ENCODE measurements at places on chromosomes 4 and X. TPM values are rescaled to one million over a fixed set of nuclear protein-coding genes. Genes with fewer than 3 reads are reported as not detected.

GRCh38 chr4:159019356-159019755 is 83.5 kb upstream of the RAPGEF2 start:
- DNase-seq, result no peak

- DNase-seq, result no peak
Measured at GRCh38 chrX:70498129-70498528, 53.5 kb downstream of the DLG3 start.

- no peak for DNase-seq
Measured at GRCh38 chr4:101345271-101345595, 2.1 kb downstream of the PPP3CA start.

GRCh38 chr4:100708776-100709175 is 191.0 kb upstream of the EMCN start:
- DNase-seq, result no peak

DNA sequence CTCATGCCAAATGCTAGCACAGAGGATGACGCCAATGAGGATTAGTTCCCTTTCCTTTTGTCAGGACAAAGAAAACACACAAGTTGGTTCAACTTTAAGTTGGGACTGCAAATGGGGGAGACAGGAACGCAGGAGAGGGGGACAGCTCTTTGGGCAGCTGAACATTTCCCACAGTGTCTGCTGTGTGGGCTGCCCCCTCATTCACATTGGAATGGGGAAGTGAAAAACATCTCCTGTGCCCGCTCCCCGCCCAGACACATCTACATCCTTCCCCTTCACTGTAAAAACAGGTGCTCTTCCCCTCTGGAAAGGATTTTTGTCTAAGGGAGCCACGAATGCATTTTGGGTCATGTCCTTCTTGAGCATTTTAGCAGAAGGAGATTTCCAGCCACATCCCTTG is 44.5 kb upstream of the TBC1D9 start:
- no peak for DNase-seq

DNA sequence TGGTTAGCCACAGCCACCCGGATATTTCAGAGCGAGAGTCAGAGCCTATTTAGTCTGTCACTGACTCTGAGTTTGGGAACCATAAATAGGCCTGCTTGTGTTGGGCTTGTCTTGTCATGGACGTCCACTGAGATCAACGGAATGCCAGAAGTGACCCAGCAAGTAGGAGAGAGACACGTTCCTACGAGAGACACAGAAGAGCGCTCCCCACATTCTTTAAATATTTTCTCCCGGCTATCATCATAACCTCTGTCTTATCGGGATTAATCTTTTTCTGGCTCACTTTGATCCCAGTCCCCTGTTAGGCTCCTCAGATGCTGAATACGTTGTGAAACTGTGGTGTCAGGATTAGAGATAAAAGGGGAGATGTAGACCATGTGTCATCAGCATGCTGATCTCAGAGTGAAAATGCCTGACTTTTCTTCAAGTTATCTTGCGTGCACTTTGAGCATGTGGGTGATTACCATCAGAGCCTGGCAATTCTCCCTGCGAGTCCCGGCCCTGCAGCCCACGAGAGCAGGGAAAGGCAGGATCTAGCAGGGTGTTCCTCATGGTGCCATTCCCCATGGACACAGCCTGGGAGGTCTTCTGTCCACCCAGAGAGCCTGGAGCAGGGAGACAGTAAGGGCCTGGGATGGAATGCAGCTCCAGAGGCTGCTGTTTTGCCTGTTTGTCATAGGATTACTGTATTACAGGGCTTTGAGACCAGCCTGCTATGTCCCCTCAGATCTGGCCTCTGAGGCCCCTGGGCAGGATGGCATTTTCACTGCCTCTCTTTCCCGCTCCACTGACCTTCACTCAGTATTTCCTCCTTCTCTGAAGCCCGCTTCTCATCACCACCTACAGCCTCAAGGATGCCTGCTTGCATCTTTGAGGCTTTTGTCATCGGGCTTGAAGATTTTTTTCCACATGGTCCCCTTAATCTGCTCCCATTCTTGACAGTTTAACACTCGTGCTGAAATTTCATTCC is 2.8 kb upstream of the TENM3 start:
- no peak for DNase-seq

LONRF3 gene
- 4.1 TPM for total RNA-seq

DNA sequence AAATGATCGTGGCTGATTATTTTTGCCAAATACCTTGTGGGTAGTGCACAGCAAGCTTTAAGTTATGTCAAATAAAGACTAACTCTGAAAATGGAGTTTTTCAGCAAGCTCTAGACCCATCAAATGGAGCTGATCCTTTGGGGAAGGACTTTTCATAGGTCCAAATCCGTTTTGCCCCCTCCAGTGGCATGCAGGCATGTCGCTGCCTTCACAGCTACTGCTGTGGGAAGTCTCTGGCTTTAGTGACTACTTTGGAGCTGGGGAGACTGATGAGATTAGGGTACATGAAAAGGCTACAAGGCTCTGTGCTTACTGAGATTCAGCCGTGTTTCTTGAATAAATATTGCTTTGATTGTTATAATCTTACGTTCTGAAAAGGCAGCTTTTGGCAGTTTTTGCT is 106.6 kb upstream of the HS3ST1 start:
- DNase-seq, result no peak

DNA sequence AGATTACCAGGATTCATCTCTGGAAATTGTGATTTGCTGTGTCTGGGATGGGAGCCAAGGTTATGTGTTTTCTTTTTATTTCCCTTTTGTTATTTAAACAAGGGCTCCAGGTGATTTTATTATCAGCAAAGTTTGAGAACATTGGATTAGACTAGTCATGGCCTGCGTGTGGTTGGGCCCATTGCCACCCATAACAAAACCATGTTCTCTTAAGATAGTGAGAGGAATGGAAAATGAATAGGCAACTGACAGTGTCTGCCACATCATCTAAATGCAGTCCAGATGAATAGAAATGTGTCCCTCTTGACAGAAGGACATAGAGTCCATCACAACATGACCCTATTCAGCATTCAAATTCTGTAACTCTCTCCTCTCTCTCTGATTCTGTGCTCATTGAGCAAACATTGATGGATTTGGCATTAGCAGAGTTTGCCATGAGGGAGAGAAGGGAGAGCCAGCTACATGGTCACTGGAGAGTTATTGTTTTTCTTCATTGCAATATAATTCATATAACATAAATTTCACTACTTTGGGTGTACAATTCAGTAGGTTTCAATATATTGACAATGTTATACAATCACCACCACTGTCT is 11.7 kb downstream of the XK start:
- DNase-seq, result no peak

GRCh38 chr4:121127100-121127499 is 37.0 kb downstream of the TNIP3 start:
- DNase-seq, result no peak

PARM1 gene
- 13.2 TPM for total RNA-seq

SASH3 gene
- 1.7 TPM for total RNA-seq

- DNase-seq, result no peak
Measured at GRCh38 chrX:155027509-155028066, 944 bp downstream of the FUNDC2 start.

FHDC1 gene
- total RNA-seq, result 24.8 TPM

GRCh38 chr4:7356667-7357310 is 77.9 kb downstream of the PSAPL1 start:
- DNase-seq, result no peak

GRCh38 chr4:186485150-186485549 is 70.2 kb downstream of the MTNR1A start:
- no peak for DNase-seq

GRCh38 chrX:107676559-107677378 is 48.5 kb downstream of the PRPS1 start:
- peak; percentile 91 for DNase-seq
